ENCODE measurements at places on chromosomes 5 and 9.

- no peak for DNase-seq
These were observed 533.8 kb downstream of the CAAP1 start for GRCh38 chr9:26358836-26359235.

GRCh38 chr5:77629509-77630113 lies 8.9 kb downstream of the OTP start:
- DNase-seq: no peak

DNA sequence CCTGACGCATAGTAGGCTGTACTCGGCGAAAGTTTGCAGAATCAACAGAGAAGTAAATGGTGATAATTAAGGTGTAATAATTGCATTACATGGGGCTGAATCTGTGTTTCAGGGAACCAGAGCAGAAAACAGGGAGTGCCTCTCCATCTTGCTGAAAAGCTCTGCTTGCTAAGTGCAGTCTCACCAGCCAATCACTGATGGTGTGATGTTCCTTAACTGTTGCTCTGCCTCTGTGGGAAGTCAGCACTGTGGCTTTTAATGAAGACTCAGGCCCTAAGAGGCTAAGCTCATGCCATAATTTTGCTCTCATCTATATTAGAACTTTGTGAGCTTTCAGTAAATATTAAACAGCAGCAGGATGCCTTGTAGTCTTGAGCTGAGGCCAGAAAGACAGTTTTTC lies 4.5 kb downstream of the PHF24 start:
- DNase-seq: no peak

DNA sequence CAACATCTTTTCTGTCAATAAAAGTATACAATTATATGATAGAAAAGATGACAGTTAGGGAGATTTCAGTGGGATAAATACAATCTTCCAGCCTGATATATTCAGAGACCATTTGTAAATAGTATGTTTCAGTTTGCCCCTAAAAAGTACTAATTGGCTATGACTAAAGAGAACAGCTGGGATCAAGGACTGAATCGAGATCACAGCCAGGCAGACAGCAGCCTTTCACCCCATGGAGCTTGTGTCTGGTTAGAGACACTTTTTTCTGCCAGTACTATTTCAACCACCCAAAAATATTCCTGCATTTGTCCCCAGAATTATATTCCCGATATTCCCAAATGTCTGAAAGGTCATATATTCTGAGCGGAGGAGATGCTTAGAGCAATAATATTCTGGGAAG lies 577.3 kb upstream of the TLE4 start:
- no peak for DNase-seq

DNA sequence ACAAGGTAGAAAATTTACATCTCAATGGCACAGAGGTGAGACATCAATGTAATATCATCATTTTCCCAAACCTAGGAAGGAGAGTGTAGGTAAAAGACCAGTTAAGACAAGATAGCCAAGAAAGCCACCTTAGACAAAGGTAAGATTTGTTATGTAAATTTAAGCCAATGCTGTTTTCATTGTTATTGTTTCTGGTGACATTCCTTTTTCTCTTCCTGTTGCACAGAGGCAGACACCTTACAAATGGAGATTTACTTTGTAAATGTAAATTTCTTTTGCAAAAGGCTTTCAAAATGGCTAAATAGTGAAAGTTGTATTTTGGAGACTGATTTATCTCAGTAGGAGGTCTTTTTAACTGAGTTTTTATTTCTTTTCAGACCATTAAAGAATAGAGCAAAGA lies 159.1 kb downstream of the YIPF5 start:
- DNase-seq: no peak

DNA sequence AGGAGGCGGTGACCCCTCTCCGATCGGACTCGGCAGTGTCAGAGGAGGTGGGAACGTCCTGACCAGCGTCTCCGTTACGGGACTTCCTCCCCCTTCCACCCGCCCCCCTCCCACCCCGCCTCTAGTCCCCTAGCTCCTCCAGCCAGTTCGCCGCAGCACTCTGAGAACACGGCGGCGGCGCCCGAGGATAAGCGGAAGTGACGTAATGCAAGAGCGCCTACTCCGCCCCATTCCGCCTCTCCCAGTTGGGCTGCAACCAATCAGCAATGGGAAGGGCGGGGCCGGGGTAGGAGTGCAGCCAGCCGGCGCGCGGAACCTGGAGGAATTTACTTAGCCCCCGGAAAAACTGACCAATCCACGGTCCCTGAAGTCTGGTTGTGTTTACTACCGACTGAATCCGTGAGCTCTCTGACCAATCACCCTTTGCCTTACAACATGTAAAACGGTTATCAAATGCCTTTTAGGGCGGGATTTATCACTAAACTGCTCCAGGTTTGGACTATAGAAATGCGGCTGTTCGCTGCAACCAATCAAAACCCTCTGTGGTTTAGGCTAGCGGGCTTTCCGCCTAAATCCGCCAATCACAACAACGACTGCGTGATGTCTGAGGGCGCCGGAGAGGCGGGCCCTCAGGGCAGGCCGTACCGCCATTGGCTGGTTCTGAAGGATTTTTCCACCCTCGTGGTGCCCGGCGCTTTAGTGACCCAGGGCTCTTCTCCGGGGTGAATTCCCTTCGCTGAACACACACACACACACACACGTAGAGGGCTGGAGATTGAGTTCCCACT lies at the start of gene ZBTB5:
Gene ZBTB5 (minus strand): TSS at position 202 of the 788 bp plus-strand sequence. CDS start 22,899 bp downstream, outside the sequence.
- peak; percentile 98 for DNase-seq

- no peak for DNase-seq
These were observed 114.8 kb downstream of the TLE4 start for GRCh38 chr9:79686381-79687130.

DNA sequence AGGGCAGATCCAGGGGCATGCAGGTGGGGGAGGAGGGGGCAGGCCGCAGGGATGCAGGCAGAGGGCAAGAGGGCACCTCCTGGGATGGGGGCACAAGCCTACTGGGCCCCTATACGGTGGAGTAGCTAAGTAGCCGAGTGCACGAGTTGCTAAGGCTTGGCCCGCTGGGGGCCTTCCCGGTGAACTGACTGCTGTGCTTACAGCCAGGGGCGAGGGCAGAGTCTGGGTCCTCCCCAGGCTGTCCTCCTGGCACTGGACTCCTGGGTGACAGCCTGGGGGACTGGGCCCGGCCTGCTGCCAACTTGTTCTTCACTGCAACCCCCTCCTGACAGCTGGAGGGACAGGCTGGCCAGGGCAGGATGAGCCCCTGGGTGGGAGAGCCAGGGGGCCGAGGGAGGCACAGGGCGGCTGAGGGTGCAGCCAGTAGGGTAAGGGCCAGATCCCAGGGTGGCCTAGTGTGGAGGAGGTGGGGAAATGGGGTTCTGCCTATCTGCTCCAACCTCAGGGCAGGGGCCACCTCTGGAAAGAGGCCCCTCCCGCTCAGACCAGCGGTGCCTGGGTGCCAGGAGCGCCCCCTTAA lies 1.7 kb upstream of the EGFL7 start:
- no peak for DNase-seq

- no peak for DNase-seq
These were observed 2.2 kb downstream of the RACK1 start for GRCh38 chr5:181241393-181241975.

DNA sequence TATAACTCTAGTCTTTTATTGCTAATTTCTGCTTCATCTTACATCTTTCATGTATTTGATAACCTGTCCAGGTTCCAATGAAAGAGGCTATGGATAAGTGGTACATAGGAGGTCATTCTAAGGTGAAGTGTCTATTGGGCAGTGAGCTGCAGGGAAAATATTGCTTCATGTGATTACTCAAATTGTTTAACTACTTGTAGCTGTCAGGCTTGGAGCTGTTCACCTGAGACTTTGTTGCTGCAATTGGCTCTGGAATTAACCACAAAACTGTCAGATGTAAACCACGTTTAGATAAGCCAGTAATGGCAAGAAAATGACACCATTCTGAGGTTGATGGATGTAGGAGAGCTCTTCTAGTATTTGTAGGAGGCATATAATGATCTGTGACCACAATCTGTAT lies 26.0 kb downstream of the ADAMTSL1 start:
- no peak for DNase-seq

DNA sequence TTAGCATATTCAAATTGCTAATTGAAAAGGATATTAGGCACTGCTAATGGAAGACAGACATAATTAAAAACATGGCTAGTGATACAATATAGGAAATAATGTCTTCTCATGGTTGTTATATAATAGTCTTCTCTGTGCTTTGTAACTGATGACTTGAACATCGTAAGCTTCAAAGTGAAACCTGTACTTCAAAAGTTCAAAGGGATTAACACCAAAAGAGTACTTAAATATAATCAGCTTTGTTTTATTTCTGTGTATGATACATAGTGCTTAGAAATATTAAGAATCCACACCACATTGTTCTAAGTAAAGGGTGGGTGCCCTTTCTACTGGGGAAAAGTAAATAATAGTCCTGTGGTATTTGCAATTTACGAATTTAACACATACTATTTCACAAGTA lies 75.4 kb upstream of the ITGA1 start:
- no peak for DNase-seq

DNA sequence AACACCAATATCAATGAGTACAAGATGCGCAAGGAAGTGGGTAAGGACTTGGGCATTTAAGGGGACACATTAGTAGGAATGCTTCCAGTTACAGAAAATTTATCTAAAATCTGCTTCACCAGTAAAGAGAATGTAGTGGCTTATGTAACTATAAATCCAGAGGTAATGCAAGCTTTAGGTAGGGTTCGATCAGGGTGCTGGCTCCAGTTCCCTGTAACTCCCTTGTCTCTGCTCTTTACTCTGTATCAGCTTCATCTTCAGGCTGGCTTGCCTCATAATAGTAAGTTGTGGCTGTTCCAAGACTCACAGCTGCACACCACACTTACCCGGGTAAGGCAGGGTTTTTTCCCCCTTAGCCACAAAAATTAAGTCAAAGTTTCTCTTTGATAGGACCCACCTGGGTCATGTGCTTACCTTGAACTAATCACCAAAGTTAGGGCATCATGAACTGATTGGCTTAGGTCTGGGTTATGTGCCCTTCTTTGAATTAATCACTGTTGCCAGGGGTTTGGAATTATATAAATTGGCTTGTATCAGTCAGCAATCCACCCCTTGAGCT lies 35.5 kb downstream of the ARHGEF37 start:
- DNase-seq: no peak

DNA sequence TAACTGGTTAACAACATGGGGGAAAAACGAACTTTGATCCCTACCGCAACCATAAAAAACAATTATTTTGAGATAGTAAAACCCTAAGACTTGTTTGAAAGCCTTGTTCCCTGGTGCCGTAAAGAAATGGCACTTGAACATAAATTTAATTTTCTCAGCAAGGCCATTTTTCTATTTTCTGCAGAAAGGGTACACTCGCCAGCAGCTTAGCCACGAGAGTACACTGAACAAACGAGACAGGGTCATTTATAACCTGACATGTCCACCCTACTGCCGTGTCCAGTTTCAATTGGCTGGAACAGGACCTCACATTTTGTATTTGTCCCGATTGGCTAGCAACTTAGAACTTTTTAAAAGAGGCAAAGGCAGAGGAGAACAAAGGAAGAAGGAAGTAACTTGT lies 26.8 kb downstream of the FBXW11 start:
- DNase-seq: no peak

Data from activated T-cell treated with anti-CD3 and anti-CD28 coated beads for 1 hour (primary cell).